ENCODE measurements at places on chromosomes 3 and 15.

- peak; percentile 76 for DNase-seq
These were observed 418 bp downstream of the ALPK3 start for GRCh38 chr15:84817466-84818081.

DNA sequence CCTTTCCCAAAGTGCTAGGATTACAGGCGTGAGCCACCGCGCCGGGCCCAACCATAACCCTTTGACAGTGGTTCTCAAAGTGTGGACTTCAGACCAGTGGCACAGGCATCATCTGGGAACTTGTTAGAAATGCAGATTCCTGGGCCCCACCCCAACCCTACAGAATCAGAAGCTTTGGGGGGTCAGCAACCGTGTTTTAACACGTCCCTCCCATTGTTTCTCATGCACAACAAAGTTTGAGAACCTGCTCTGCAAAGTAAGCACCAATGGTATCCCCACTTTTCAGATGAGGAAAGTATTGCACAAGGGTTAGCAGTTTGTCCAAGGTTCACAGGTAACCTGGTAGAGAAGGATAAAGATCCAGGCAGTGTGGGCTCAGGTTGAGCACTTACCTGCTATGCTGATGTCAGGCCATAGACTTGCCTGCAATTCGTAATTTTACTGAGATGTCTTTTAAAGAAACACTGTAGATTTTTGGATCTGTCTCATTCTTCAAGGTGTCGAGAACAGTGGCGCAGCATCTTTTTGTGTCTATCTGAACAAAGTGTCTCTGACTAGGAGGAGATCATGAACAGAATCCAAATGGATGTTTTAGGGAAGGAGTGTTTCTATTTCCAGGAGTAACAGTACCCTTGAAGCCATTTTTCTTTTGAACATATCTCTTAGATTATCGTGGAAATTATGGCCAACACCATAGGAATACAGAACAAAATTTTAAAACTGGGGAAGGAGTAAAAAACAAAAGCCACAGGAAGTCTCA lies 2.5 kb downstream of the GXYLT2 start:
- no peak for DNase-seq

DNA sequence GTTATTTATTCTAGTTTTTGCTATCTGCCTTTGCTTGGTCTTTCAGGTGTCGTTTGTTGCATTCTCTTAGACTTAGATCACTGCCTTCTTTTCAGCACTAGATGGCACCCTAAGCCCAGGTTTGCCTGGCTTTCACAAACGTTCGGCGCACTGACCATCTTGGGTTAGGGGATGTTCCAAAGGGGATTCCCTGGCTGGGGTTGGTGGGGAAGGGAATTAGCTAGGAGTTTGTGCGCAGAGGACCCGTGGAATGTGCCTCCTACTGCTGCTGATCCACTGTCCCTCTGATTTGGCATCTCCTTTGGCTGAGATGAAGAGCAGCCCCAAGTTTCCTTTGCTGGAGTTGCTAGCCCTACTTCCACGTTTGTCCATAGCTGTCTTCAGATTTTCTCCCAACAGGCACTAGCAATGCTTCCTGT lies 33.9 kb downstream of the PFN2 start:
- DNase-seq: peak; percentile 79

GRCh38 chr3:63918321-63918720 lies 6.1 kb upstream of the SCAANT1 start:
- DNase-seq: no peak

DNA sequence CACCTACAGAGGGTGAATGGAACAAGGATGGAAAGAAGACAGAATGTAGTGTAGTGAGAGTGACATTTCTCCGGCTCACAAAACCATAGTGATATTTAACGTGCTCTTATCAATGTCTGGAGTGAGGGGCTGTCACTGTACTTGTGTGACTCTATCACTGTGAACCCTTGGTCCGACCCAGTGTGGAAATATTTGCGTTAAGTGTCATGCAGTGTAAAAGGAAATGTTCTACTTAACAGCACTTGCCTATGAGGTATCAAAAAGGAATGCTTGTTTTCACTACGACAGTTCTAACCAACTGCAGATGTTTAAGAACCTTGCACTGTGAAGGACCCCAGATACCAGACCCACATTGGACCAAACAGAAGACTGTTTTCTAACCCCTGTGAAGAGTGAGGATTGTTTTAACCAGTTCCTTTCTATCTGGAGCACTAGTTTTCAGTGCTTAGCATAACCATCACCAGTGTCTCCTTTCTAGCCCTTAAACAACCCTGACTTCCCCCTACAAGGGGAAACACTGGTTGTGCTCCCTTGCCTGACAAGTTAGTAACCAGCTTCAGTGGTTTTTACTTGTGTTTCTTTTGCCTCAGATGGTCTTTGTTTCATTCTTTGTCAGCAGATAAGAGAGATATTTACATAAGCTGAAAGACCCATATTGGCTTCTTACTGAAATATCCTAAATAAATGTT lies 144.7 kb upstream of the ABHD17C start:
- DNase-seq: no peak

- no peak for DNase-seq
These were observed 31.0 kb upstream of the PTPRG start for GRCh38 chr3:61530355-61530754.

- DNase-seq: no peak
These were observed 21.7 kb downstream of the DUSP7 start for GRCh38 chr3:52034651-52035050.

DNA sequence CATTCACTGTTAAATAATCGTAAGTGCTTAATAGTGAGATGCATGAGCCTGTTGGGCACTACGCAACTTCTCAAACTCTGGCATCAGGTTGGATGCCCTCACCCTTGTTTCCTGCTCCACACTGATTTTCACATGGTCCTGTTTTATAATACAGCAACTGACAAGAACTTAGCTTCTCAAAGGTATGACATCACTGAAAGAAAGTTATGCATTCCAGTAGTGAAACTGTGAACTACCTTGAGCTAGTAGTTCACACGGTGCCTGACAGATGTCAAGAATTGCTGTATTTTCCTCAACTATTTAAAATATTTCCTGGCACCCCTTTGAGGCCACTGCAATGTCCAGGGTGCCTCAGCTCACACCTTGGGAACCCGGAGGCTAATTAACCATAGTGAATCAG lies 327.5 kb downstream of the RORA start:
- no peak for DNase-seq

All from kidney (tissue), 22 donors.